ENCODE measurements at places on chromosomes 13 and 19.
A peak's percentile ranks its signal among the peaks of the same experiment; 100 is the strongest.

DNA sequence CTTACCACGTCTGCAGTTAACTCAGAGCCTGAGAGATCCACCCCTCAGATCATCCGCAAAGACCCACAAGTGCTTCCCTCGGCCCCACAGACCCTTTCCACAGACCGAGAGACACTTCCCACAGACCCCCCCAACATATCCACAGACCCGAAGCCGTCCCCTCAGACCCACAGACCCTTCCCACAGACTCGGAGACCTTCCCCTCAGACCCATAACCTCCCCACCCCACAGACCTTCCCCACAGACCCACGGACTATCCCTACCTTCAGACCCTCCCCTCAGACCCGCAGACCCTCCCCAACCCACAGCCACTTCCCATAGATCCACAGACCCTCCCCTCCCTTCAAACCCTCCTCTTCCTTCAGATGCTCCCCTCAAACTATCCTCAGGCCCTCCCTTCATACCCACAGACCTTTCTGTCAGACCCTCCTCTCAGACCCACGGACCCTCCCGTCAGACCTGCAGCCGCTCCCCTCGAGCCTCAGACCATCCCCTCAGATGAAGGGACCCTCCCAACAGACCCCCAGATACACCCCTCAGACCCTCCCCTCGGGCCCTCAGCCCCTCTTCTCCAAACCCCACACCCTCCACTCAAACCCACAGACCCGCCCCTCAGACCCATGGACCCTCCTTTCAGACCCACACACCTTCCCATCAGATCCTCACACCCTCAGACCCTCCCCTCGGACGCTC, 20.1 kb upstream of the TFDP1 start:
- no peak for DNase-seq

GRCh38 chr19:49141352-49141751, 13.8 kb downstream of the HRC start:
- no peak for DNase-seq

DNA sequence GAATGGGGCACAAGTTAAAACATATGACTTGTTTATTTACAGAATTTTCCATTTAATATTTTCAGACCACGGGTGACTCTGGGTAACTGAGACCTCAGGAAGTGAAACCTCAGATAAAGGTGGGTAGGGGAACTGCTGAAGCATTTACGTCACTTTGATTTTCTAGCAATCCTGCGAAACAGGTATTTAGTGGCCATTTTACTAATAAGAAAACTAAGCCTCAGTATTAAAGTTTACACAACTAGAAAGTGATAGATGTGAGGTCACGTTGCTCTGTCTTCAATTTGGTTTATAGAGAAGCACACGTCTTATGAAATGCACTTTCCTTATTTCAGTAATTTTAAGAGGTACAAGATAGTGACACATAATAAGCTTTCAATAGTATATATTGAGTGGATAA, 402.8 kb downstream of the FGF9 start:
- no peak for DNase-seq

DNA sequence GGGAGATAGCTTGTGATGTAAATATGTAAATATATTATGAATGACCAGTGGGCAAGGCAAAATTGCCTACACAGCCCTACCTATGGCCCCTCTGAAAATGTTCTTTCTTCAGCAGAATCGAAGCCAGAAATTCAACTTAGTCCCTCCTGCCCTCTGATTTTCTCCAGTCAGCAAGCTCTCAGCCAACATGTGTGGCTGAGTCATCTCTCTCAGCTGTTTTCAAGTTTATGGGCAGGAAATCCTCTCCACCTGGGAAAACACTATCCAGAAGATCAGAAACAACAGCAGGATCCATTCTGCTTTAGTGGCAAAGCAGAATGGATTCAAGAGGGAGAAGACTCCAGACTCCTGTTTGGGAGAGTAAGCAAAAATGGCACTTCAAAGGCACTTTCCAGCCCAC, 8.9 kb upstream of the ZNF527 start:
- no peak for DNase-seq

GRCh38 chr19:3284759-3285646, 60.5 kb downstream of the CELF5 start:
- peak; percentile 64 for DNase-seq

DNA sequence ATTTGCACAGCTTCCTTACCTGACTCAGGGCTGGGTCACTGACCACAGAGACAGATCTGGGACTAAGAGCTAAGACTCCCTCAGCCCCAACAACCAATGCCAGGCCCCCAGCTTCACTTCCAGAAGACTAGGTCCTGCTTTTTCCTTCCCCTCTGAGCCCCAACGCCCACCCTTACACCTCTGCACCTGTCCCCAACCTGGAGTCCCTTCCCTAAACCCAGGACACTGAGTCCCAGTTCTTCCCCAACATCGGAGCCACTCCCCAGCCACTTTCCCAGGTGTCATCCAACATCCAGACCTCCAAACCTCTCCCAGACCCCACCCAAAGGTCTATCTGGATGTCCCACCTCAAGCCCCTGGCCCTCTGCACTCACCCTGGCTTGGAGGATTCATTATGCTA, 2.9 kb downstream of the FCER2 start:
- no peak for DNase-seq

DNA sequence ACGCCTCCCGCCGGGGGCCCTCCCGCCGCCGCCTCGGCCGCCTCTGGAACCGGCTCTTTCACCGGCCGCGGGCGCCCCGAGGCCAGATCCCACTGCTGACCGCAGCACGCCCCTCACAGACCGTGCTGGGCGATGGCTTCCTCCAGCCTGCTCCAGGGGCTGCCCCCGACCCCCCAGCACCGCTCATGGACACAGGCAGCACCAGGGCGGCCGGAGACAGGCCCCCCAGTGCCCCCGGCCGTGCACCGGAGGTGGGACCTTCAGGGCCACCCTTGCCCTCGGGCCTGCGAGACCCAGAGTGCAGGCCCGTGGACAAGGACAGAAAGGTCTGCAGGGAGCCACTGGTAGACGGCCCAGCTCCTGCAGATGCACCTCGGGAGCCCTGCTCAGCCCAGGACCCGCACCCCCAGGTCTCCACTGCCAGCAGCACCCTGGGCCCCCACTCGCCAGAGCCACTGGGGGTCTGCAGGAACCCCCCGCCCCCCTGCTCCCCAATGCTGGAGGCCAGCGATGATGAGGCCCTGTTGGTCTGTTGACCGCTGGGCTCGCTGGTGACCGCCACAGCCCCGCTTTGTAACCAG, 13.0 kb downstream of the LRP3 start:
- DNase-seq, result no peak

- DNase-seq, result no peak
Measured at GRCh38 chr13:28252547-28252946, 114.2 kb downstream of the PAN3 start.

- no peak for DNase-seq
Measured at GRCh38 chr19:49361438-49362047, 673 bp downstream of the TEAD2 start.

DNA sequence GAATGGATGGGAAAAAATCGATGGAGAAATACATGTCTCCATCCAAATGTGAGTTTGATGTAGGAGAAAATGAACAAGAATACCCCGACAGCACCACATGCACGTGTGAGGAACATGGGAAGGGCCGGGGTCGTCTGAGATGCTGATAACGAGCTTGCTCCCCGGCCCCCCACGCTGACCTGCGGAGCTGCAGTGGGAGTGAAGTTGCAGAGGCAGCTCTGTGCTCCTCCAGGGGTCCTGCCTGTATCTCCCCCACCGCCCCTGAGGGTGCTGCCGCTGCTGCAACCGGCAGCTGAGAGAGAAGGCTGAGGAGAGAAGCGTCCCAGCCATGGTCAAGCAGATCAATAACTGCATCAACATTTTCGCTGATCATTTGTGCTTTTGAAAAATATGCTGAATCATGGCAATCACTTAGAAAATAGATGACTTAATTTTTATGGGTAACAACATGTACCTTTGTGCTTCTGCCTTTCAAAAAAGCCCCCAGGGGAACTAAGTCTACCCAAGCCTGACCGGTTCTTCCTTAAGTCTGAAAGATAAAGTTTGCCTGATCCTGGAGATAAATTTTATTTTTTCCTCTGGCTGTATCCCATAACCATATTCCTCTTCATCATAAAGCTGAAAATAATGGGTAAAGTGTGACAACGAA, 18.2 kb upstream of the NAXD start:
- DNase-seq, result no peak

DNA sequence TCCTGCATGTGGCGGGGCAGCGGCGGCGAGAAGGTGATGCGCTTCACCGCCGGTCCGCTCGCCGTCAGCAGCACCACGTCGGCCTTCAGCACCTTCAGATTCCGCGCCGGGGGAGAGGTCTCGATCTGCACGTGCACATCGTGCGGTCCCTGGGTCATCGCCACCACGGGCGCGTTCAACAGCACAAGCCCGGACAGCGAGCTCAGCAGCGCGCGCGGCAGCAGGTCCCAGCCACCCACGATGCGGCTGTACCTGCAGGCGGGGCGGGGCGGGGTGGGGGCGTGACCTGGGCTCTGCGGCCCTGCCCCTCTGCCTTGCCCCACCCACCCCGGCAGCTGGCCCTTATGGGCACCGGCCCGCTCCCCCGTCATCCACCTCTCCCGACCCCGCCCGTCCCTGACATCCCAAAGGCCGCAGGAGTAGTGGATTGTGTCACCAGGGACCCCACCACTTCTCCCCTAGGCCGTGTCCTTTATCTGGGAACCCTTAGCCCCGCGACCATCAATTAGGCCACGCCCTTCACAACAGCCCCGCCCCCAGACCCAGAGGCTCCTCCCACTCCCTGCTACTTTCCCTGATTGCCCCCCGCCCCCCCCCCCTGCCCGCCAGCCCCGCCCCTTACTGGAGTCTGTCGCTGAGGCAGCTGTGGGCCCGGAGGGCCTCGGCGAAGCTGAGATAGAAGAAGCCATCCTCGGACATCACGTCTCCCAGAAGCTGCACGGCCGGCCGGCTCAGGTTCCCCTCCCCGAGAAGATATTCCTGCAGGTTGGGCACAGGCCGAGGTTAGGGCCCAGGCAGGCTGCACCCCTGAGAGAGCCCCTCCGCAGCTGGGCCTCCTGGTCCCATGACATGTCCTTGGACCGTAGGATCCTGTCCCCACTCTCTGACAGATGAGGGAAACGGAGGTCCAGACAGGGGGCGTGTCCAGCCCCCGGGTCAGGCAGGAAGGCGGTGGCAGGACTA, 6.1 kb downstream of the IL4I1 start:
- DNase-seq, result peak; percentile 55

GRCh38 chr19:49665036-49665350, 664 bp downstream of the IRF3 start:
- DNase-seq, result no peak

All from activated T-cell treated with anti-CD3 and anti-CD28 coated beads for 24 hours (primary cell).